ENCODE measurements at places on chromosomes 13 and 19. TPM values are rescaled to one million over a fixed set of nuclear protein-coding genes. Genes with fewer than 3 reads are reported as not detected.
A peak's percentile ranks its signal among the peaks of the same experiment; 100 is the strongest.

Gene UPF3A
- total RNA-seq, result 81.5 TPM

Gene NPAS1
- 1.1 TPM for total RNA-seq

Gene GPC6
- not detected for total RNA-seq

Gene MLLT1
- total RNA-seq, result 39.9 TPM

Gene DPF1
- total RNA-seq, result 0.99 TPM

GRCh38 chr13:93673885-93674284 is 447.3 kb downstream of the GPC6 start:
- DNase-seq, result no peak

- no peak for DNase-seq
Observed at GRCh38 chr13:47287291-47287751, 390.5 kb upstream of the HTR2A start.

GRCh38 chr13:85806553-85807175 is 7.4 kb upstream of the SLITRK6 start:
- DNase-seq, result no peak

DNA sequence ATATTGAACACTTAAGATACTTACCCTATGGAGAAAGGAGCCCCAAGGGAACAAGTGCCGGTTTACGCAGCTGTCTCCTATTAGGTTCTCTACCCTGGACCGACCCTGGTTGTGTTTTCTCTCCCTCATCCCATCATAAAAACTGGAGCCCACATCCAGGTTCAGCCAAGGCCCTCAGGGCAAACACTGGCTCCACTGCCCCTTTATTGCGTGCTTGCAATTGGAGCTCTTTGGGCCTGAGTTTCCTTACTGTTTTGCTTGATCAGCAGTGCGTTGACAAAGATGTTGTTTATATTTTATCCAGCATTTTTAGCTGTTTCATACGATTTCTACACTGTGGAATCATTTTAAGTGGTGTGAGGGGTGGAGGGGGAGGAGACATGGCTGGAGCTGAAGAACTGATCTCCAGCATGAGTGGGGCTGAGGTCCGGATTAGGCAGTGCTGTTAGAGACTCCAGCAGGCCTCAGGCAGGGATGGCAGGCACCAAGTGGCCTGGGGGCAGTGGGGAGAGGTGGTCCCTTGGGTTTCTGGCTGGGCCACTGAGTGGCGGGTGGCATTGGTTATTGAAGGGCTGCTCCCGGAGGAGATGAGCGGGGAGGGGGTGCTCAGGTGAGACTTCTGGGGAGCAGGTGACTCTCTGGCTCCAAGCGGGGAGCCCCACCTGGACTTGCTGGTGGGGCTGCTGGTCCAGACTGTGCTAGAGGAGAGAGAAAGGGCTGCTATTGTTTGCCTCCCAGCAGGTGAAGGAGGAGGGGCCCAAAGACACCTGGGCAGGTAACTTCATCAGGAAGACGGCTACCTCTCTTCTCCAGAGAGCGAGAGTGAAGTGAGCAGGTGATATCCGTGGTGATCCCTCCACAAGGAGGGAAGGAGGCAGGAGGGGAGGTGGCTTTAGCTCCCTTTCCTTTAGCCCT is 62.4 kb upstream of the RNF113B start:
- no peak for DNase-seq

DNA sequence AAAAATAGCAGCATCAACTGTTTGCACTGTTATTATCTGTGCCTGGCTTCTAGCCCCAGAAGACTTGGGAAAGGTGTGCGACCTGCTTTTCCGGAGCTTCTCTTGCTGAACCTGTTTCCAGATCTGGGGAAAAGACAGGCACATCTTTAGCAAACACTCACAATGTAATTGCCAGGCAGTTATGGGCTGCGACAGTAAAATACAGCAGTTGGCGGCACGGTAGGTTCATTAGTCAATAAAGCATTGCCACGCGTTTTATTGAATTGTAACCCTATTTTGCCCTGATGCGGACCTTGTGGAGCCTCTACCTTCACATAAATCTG is 223.7 kb upstream of the TSHZ3 start:
- no peak for DNase-seq

DNA sequence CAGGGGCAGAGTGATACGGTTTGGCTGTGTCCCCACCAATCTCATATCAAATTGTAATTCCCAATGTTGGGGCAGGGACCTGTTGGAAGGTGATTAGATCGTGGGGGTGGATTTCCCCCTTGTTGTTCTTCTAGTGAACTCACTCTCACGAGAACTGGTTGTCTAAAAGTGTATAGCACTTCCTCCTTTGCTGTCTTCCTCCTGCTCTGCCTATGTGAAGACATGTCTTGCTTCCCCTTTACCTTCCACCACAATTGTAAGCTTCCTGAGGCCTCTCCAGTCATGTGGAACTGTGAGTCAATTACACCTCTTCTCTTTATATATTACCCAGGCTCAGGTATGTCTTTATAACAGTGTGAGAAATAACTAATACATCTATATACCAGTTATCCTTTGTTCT is 706.4 kb upstream of the KLHL1 start:
- no peak for DNase-seq

DNA sequence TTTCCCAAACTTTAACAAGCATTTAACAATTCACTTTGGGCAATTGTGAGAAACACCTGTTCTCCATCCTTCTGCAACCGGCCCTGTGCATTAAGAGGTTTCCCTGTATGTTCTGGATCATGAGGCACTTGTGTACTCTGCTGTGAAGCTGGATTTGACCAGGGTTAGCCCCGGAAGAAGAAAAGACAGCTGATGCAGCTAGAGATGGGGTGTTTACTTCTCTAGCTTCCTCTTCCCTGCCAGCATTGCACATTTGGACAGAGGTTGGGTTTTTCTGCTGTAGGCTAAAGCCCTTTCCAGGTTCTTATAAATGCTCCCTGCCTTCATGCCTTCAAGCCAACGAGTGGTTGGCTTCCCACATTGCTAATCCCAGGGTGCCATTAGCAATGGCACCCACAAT is 20.9 kb downstream of the MBD3L2B start:
- DNase-seq, result no peak

GRCh38 chr13:32019612-32020233 is 11.9 kb upstream of the FRY start:
- DNase-seq, result peak; percentile 38

- DNase-seq, result no peak
Observed at GRCh38 chr19:49216071-49216470, 58.5 kb downstream of the TRPM4 start.

GRCh38 chr13:50690006-50690405 is 153.5 kb downstream of the DLEU7 start:
- no peak for DNase-seq

DNA sequence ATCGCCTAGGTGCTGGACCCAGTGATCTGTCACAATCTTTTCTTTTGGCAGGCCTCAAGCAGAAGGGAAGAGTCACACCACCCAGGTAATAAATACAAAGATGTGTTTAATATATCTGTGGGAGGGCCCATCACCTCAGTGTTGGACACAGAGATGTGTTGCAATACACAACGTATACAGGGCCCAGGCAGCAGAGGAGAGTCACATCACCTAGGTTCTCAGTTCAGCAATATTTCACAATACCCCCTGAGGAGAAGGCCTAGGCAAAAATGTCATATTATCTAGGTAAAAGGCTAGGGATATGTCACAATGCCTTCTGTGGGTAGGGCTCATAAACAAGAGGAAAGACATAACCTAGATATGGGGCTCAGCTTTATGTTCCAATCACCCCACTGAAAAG is 53.5 kb upstream of the ZNF728 start:
- DNase-seq, result no peak

GRCh38 chr19:46490774-46491173 is 4.9 kb downstream of the PNMA8B start:
- DNase-seq, result no peak
